Right cardiac atrium (tissue), 5 donors: ENCODE measurements at places on chromosomes 2 and 18.
A peak's percentile ranks its signal among the peaks of the same experiment; 100 is the strongest.

GRCh38 chr2:144511937-144512336 lies 8.0 kb downstream of the ZEB2 start:
- DNase-seq: no peak

DNA sequence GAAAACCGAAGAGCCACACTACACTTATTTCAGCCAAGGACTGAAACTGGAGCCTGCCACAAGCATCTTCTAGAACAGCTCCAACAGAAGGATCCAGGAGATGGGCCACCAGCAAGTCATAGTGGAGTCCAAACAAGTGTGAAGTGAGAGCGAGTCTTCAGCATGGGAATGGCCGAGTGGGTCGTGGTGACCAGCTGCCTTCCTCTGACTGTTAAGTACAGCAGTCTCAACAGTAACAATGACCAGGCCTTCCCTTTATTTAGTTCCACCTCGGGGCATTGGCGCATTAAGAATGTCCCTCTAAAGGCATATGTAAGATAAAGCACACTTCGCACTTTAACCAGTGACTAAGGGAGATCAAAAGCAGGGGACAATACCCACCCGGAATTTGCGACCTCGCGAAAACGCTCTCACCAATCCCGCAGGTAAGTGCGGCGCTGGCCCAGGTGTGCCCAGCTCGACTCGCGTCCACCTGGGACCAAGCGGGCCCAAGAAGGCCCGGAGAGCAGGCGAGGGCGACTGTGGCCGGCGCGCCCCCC lies 1.1 kb downstream of the L3MBTL4 start:
- no peak for DNase-seq

DNA sequence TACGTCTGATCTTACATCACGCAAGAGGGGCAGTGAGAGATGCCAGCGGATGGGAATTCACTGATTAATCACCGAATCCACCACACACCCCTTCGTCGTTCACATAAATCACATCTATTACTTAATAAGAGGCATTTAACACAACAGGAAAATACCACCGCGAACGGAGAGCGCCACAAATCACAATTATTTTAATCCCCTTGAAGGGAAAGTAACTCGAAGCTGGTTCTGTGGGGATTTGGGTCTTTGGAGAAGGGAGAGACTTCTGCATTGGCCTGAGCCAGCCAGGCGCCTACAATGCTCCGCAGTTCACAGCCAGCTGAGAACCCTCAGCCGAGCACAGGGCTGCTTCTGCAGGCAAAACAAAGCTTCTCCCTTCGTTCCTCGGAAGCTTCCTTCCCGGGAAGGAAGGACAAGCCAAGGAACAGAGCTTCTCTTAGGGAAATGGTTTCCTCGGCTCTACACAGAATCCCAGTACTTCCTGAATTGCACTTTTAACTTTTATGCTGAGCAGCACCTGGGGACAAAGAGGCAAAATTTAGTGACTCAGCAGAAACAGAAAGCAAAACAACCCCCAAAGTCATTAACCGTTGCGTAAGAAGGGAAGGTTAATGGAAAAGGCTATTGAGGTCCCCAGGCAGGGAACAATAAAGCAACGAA lies at the start of gene LRP1B:
LRP1B (minus strand) TSS at position 7 of the 660 bp plus-strand sequence. CDS start 287 bp downstream, outside the sequence.
- peak; percentile 32 for DNase-seq

DNA sequence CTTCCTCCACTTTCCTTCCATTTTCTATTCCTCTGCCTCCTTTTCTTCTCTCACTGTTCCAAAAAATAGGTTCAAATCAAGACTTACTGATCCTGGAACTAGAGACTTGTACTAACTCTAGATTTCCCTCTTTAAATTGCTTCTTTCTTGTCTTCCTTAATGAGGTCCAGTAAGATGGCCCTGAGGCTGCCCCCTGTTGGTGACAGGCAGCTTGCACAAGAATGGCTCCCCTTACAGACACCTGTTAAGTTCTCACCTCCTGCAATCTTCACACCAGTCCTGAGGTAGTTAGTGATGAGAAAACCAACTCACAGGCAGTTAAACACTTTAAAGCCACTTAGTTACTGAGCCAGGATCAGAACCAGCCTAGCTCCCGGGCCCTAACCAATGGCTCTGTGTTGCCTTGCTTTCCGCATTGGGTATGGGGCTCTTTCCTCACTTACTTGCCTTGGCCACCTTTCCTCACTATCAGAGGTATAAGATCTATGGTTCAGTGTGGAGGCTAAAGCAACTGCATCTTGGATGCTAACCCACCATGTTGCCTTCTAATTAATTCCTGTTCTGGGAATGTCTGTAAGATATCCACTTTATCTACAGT lies 130.6 kb downstream of the AKAIN1 start:
- no peak for DNase-seq

DNA sequence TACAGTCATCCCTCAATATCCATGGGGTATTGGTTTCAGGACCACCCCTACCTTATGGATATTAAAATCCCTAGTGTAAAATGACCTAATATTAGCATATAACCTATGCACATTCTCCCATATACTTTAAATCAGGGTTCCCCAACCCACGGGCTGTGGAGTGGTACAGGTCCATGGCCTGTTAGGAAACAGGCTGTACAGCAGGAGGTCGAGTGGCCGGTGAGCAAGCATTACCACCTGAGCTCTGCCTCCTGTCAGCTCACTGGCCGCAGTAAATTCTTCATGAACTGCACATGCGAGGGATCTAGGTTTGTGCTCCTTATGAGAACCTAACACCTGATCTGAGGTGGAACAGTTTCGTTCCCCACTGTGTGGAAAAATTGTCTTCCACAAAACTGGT lies 73.8 kb downstream of the RIF1 start:
- no peak for DNase-seq

- DNase-seq: no peak
These were observed 5.6 kb upstream of the DNMT3A start for GRCh38 chr2:25347205-25347815.

DNA sequence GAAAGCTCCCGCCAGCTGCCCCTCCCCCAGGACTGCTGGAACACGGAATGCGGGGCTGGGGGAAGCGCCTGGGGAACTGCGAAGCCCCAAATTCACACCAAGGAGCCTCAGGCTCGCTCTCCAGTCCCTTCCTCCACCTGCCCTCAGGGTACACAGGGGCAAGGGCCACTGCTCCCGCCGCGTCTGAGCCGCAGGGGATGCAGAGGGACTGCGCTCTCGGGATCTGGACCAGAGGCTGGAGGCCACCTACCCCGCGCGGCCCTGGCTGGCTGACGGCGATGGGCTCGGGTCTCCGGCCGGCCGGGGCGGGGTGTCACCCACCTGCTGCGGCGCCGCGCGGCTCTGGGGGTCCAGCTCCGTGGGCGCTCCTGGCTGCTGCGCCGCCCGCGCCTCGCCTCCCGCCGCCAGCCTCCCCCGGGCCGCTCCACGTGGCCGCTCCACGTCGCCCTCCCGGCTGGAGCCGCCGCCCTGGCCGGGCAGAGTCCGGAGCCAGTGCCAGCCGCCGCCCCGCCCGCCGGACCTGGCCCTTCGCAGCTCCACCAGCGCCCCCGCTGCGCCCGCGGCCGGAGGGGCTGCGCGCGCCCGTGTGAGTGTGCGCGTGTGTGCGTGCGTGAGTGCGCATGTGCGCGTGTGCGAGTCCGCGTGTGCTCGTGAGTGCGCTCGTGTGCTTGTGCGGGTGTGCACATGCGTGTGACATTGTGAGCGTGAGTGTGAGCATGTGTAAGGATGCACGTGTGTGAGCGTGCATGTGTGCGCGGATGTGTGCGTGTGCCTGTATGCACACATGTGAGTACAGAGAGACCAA lies at the start of gene CGREF1:
CGREF1 (minus strand) TSS at position 604 of the 805 bp plus-strand sequence. CDS start 14,762 bp downstream, outside the sequence.
- no peak for DNase-seq

DNA sequence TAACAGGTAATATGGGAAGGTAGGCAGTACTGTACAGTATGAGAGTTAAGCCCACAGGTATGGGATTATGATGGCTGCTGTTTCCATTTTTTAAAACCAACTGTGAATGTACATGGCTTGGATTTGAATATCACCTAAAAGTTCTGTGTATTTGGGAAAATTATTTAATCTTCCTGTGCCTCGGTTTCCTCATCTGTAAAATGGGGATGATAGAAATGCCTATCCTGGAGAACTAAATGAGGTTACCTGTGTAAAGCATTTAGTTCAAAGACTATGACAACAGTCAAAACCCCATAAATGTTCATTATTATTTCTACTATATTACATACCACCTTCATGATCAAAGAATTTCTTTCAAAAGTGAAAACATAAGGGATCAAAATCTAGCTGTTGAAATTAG lies 3.6 kb downstream of the KLHL41 start:
- DNase-seq: no peak

DNA sequence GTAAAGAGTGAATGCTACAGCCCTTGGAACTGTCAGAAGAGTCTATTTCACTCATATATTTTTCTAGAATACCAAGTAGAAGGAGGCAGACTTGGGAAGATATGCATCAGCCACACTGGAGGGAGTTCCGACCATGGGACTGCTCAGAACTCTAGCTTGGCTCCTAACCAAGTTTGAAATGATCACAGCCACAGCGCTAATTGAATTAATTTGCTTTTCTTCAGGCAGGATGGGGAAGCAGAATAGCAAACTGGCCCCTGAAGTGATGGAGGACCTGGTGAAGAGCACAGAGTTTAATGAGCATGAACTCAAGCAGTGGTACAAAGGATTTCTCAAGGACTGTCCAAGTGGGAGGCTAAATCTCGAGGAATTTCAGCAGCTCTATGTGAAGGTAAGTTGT lies 51.4 kb downstream of the VSNL1 start:
- DNase-seq: no peak

GRCh38 chr2:31205186-31205585 lies 12.1 kb downstream of the CAPN14 start:
- DNase-seq: no peak

DNA sequence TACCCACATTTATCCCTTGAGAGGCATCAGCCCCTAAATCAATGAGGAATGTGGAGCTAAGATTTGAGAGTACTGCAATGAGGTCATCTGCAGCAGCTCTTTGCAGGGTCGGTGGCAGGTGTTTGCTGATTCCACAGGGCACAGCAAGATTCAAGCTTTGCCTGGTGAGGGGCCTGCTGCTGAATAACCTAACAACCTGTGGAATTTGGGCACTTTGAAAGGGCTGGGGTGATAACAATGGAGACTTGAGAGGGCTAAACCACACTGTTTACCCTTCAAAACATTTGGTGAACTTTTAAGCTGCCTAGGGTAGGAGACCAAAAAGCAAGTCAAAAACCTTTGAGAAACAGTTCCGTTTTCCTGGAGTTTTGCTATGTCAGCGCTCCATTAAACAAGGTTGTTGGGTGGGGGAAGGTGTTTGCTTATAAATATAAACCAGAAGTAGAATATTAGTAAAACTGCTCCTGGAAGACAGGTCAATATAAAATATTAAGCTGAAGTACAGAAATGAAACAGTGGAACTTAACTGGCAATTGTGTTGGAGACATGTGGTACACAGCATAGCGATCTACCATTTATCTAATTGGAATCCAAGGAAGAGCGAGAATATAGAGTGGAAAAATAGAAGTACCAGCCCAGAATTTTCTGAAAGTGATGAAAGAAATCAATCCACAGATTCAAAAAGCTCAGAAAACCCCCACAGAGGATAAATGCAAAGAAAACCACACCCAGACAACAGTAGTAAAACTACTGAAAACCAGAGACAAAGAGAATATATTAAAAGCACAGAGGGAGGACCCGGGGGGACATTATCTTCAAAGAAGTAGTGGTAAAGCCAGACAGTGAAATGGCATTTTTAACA lies 15.7 kb downstream of the COPS8 start:
- DNase-seq: no peak

- no peak for DNase-seq
These were observed 72.7 kb upstream of the MGAT5 start for GRCh38 chr2:134181219-134181618.

DNA sequence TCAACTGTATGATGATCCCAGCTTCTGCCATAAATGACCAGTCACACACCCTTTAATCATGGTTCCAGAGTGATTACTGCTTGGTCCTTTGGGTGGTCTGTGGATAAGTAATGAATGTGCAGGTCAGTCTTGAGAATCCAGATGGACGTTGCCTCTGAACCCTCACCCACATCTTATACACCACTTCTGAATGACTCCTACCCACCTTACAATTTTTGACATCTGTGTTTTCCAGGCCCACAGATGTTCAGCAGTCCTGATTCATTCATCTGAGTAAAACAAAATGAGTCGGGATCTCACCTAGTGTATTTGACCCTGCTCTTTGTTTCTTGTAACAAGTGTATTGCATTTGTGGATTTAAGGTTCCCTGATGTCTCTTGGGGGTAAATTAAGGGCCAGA lies 194.1 kb upstream of the CCDC68 start:
- DNase-seq: no peak

DNA sequence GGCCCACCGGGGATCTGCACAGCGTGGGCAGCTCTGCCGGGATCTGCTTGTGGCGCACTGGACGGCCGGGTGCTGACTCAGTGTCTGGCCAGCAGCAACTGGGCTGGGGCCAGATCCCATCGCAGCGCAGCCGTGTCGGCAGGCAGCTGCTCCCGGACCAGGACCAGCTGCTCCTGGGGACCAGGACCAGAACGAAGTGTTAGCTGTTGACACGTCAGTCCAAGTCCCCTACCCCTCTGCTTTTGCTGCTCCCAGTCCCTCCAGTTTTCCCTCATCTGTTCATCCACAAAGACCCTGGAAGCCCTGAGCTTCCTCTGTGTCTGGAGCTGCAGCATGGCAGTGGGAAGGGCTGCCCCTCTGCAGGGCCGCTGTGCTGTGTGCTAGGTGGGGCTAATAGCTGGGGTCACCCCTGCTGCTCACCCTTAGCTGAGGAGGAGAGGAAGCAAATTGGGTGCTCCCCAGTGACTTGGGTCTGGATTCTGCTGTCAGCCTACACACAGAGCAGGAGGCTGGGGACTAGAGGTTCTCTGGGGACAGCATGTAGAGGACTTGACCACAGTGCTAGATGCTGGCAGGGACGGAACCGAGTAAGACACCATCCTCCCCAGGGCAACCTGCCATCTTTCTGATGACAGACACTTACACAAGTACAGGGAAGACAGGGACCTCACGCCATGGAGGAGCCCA lies 16.9 kb upstream of the KIF1A start:
- peak; percentile 90 for DNase-seq

- DNase-seq: peak; percentile 73
These were observed 33.1 kb upstream of the MBP start for GRCh38 chr18:77165503-77166188.

DNA sequence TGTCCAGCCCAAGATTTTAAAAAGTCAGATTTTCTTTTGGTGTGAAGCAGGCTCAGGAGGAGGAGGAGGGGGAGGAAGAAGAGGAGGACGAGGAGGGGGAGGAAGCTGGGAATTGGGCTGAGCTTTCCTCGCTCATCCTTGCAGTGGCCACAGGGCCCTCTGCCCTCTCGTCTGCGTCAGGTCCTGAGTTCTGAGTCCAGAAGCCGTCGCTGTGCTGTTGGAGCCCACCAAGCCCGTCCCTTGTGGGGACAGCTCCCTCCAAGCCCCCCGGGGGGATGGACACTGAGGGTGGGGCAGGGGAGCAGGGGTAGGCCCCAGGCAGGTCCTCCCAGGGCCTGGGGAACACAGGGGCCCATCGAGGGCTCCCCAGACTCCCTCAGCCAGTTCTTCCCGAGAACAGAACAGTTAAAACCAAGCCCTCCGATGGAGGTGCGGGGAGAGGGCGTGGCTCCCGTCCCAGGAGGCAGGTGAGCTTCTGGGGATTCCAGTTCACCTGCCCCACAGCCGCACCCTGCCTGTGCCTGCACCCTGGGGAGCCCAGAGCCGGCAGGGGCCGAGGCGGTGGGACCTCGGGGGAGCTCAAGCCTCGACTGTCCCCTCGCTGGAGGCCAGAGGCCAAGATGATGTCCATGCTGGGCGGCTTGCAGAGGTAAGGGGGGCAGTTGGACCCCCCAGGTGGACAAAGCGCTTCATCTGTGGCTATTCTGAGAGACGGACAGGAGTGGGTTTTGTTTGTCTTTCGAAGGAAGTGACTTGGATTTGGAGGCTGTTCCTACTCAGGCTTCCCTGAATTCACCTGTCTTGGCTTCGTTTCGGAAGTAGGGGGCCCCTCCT lies at the start of gene GAL3ST2:
GAL3ST2 (plus strand) TSS at position 487 of the 834 bp plus-strand sequence; CDS start at position 621, 134 bp downstream.
- peak; percentile 37 for DNase-seq
